ENCODE measurements at places on chromosomes 2 and 18. TPM values are rescaled to one million over a fixed set of nuclear protein-coding genes. Genes with fewer than 3 reads are reported as not detected.

GRCh38 chr2:71003396-71003795 lies 8.7 kb upstream of the TEX261 start:
- DNase-seq, result no peak

GRCh38 chr2:98028931-98029717 lies 33.4 kb upstream of the TMEM131 start:
- DNase-seq, result no peak

DNA sequence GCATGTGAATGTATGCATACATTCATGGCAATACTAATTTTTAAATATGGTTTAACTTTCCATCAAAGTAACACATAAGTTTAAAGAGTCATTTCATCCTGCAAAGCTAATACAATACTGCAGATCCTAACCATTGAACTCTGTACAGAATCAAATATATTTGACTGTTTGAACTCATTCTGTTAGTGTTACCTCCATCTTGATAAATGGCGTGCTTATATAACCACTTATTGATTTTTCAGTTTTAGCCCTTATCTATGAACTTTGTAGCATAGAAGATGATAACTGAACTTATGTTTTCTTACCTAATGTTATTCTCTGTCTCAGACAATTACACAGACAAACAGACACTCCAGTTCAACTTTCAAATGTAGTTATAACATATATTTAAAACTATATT lies 731.0 kb upstream of the LRATD1 start:
- no peak for DNase-seq

GRCh38 chr18:3691705-3692104 lies 241.7 kb downstream of the TGIF1 start:
- DNase-seq, result no peak

GRCh38 chr2:47950340-47951301 lies 44.3 kb upstream of the FBXO11 start:
- no peak for DNase-seq

DNA sequence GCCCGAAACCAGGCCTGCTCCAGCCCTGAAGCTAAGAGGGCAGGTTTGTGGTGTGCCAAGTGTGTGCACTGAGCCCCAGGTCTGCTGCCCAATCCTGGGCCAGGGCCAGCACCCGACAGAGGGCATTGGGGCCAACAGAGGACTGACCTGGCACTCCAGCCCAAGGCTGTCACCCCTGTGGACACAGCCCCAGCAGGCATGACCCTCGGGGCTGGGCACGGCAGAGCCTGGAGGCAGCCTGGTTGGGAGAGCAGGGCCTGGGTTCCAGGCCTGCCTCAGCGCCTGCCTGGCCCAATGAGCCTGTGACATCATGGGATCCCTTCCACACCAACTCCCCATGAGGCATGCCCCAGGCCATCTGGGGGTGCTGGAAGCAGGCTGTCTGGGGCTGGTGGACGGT lies 10.8 kb upstream of the SNED1 start:
- no peak for DNase-seq

DNA sequence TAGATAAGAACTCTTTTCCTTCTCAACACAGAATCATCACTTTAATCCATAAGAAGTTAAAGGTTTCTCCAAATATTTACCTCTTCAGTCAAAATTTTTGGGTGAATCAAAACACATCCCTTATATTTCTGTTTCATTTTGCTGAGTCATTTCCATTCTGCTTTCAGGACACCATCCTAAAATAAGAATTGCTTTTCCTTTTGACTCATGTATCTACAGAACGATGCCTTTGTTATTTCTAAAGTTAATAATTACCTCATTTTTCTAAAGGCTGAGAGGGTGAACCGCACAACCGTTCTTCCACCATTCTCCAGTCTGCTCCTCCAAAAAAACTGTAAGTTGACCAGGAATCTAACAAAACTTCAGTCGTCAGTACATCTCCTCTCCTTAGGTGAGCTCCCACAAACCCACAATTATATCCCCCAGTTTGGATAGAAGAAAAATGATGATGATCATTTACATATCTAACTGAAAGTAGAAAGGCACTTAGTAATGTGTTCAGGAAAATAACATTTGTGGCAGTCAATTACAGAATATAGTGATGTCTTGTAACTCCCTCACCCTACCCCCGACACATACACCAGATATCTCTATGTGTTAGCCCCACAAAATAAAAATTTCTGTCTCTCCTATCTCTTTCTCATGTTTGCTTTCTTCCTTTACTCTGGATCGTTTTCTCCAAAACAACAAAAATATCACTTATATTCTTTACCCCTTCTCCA lies 162.5 kb downstream of the RAD51AP2 start:
- peak; percentile 9 for DNase-seq

- no peak for DNase-seq
Measured at GRCh38 chr2:173148520-173148919, 72.9 kb downstream of the MAP3K20 start.

- DNase-seq, result no peak
Measured at GRCh38 chr2:147441182-147441581, 403.6 kb upstream of the ACVR2A start.

DNA sequence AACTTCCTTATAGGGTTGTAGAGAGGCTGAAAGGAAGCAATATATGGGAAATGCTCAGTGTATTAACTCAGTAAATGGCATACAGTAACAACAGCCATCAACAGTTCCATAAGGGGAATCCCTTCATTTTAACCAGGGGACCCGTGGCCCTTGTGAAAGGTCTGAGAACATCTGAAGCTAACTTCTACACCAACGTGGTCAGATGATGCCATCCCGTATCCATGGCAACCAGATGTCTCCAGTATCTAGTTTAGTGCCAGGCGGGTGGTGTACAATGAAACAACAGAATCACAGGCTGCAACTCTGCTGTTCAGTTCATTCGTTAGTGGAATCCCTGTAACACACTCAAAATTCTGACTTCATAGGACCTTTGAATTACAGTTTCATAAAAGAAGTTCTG lies 162.3 kb downstream of the TGIF1 start:
- DNase-seq, result no peak

The FBXO48 gene
- 0.99 TPM for total RNA-seq

All from fibroblast of the aortic adventitia (primary cell).